Upper lobe of left lung (tissue), 6 donors: ENCODE measurements at places on chromosomes 6 and 20. TPM values are rescaled to one million over a fixed set of nuclear protein-coding genes. Genes with fewer than 3 reads are reported as not detected.

Gene PMEPA1
- 2.1 TPM for total RNA-seq

- DNase-seq, result no peak
Observed at GRCh38 chr6:21073318-21073839, 520.2 kb upstream of the SOX4 start.

DNA sequence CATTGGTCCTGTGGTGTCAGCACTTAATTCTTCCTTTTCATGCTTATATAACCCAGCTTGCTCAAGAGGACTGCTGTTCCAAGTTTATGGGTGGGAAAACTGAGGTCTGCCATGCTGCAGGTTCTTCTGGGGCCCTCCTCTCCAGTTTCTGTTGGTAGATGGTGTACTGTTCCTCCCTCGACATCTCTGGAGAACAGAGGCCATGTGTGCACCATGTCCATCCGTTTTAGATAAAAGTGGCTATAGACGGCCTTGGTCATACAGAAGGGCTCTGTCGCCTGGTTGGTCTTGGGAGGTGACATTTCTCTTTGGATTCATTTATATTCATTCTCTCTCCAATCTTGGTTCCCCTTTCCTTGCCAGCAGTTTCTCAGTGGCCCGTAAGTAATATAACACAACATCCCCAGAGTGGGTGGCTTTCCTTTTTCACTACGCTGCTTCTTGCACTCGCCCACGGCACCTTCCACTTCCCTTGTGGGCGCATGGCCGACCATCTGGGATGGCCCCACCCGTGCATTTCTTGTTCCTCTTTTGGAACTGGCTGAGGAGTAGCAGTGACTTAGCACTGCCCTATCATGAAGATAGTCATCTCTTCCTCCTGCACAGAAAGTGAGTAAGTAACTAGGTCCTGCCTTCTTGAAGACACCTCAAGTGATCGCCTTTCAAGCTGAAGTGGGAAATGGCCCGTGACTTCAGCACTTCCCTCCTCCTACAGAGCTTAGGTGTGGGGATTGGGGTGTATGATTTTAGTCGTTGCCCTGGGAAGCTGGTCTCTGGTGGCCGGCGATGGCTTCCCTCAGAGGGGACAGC lies 94.2 kb downstream of the RREB1 start:
- DNase-seq, result no peak

- no peak for DNase-seq
Observed at GRCh38 chr20:22908944-22909343, 126.2 kb upstream of the SSTR4 start.

DNA sequence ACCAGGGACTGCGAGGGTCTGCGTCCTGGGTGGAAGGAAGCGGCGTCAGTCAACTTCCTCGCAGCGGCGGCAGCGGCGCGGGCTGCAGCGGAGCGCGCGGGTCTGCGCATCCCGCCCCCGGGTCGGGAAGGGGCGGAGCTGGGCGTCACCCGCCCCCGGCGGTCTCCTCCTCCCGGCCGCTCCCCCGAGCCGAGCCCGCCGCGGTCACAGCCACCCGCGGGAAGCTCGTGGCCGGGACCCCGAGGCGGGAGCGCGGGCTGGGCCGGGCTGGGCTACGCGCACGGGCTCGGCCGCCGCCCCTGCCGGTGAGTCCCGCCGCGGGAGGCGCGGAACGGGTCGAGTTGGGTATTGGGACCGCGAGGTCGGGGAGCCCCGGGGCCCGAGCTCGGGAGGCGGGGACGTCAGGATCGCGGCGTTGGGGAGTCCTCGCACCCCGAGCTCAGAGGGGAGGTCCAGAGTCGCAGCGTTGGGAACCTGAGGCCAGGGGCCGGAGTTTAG lies at the start of gene PAQR8:
Gene PAQR8 (plus strand): TSS at position 207 of the 498 bp plus-strand sequence. CDS start 41,063 bp downstream, outside the sequence.
- peak; percentile 84 for DNase-seq

DNA sequence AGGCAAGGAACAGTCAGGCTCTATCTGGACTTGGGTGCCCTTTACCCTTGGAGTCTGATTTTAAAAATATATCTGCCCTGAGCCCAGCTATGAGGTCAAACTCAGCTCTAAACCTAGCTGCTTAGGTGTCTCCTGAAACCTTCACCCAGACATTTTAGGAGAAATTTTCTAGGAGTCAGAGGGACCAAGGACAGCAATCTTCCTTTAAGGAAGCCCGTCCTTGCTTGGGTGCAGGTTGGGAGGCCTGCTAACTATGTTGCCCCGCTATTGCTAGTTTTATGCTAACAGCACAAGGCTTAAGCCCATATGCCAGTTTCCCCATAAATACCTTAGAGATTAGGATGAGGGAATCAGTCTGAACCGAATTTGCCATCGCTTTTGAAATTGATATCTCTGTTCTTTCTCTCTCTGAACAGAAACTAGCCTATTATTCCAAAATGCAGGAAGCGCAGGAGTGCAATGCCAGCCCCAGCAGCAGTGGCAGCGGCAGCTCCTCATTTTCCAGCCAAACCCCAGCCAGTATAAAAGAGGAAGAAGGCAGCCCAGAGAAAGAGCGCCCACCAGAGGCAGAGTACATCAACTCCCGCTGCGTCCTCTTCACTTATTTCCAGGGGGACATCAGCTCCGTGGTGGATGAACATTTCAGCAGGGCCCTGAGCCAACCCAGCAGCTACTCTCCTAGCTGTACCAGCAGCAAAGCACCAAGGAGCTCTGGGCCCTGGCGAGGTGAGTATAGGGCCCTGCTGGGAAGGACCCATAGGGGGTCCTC lies 2.6 kb downstream of the VGLL2 start:
- no peak for DNase-seq
